ENCODE measurements at places on chromosomes 16 and 17.

- DNase-seq: no peak
Measured at GRCh38 chr17:14202388-14203166, 34.1 kb downstream of the CDRT15 start.

GRCh38 chr17:1810450-1811103 lies 19.1 kb downstream of the SMYD4 start:
- peak; percentile 36 for DNase-seq

- DNase-seq: no peak
Measured at GRCh38 chr17:68384941-68385340, 72.4 kb downstream of the WIPI1 start.

- no peak for DNase-seq
Measured at GRCh38 chr17:49132699-49133364, at the start of gene B4GALNT2. B4GALNT2 (plus strand) TSS chr17:49132769; CDS start chr17:49132793, 24 bp downstream.

- DNase-seq: no peak
Measured at GRCh38 chr17:81251094-81251708, 12.1 kb downstream of the NDUFAF8 start.

DNA sequence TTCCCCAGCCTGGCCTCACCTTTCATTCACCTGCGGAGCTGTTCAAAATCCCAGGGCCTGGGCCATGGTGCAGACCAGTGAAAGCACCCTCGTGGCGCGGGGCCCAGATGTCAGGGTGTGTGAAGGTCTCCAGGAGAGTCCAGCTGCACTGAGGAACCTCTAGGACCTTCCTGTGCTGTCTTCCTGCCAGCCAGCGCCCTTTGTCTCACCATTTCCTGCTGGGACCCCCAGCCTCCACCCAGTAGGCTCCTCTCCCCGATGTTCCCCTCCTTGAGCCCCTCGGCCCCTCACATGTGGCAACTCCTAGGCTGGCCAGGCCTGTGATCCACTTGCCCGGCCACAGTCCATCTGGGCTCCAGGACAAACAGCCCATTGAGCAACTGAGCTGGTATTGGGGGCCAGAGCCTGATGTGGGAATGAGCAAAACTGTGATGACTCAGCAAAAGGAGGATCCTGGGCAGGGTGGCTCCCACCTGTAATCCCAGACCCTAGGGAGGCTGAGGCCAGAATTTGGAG lies 677 bp downstream of the SULT1A2 start:
- DNase-seq: no peak

DNA sequence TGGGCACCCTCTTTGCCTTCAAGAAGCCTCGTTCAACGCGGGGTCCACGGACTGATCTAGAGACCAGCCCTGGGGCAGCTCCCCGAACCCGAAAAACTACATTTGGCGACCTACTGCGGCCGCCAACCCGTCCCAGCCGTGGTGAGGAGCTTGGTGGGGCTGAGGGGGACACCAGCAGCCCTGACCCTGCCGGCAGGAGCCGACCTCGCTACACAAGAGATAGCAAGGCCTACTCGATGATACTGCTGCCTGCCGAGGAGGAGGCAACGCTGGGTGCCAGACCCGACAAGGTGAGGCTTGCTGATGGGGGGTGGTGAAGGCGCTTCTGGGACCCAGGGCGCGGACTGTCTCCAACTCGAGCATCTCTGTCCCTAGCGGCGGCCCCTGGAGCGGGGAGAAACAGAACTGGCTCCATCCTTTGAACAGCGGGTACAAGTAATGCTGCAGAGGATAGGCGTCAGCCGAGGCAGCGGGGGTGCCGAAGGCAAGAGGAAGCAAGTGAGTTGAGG lies 5.6 kb downstream of the ACD start:
- DNase-seq: no peak

GRCh38 chr16:65113441-65113840 lies 8.4 kb downstream of the CDH11 start:
- DNase-seq: no peak

- no peak for DNase-seq
Measured at GRCh38 chr17:8016632-8017424, 14.4 kb downstream of the GUCY2D start.

GRCh38 chr16:59878999-59879398 lies 1144.9 kb upstream of the GOT2 start:
- DNase-seq: no peak
